Left hindlimb (tissue), 1 donor: ENCODE measurements at places on chromosomes 12 and 14.
A peak's percentile ranks its signal among the peaks of the same experiment; 100 is the strongest.

GRCh38 chr14:100673085-100673806, 53.4 kb upstream of the DLK1 start:
- DNase-seq = no peak

DNA sequence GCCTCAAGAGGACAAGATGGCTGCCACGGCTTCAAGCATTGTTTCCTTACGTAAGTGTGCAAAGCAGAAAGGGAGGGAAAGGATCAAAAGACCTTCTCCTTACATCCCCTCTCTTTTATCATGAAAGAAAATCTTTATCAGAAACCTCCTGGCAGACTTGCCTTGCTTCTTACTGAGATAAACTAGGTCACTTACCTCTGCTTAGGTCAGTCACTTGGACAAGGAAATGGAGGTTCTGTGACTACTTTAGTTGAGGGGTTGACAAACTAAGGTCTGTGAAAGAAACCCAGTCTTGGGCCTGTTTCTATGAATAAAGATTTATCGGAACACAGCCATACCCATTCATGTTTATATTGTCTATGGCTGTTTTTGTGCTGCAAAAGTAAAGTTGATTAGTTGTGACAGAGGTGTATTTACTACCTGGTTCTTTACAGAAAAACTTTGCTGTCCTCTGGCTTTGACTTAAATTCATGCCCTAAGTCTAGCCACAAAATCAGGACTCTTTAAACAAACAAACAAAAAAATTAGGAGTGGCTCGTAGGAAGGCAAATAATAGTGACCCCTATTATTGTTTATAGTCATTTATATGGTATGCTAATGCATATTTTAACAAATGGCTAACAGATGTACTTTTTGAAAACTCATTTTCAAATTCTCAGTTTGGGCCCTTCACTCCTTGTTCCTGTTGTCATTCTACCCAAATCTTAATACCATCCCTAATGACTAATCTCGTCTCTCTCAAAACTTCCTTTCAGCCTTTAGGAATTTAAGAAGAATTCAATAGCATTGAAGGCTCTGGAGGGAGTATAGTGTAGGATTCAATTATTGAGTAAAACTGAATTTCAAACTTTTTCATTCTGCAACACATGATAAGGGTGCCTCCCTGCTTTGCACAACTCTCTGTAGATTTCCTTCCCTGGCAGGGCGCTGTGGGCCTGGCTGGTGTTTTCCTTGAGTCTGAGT, 42.0 kb upstream of the ATP2B1 start:
- no peak for DNase-seq

GRCh38 chr12:114045349-114045748, 79.2 kb upstream of the RBM19 start:
- no peak for DNase-seq

- no peak for DNase-seq
Observed at GRCh38 chr14:94706133-94706532, 63.8 kb downstream of the GSC start.

- DNase-seq = no peak
Observed at GRCh38 chr12:34219046-34219770, 196.9 kb downstream of the ALG10 start.

- peak; percentile 94 for DNase-seq
Observed at GRCh38 chr12:62684570-62685295, 218.1 kb downstream of the MON2 start.
